ENCODE measurements at places on chromosomes 1 and 21.

DNA sequence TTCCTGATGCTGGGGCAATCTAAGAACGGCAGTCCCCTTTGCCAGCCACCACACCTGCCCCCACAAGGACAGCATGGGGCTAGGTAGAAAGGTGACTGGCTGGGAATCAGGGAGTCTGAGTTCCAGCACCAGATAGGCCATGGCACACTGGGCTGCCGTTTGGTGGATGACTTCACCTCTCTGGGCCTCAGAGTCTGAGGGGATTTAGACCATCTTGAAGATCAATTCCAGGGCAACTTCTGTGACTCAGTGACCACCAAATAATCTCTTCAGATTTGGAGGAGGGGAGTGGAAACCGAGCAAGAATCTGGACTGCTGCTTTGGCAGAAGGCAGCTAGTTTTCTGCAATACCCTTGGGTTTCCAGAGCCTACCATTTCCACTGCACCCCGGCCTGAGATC is 92.1 kb upstream of the EDN2 start:
- DNase-seq, result no peak

DNA sequence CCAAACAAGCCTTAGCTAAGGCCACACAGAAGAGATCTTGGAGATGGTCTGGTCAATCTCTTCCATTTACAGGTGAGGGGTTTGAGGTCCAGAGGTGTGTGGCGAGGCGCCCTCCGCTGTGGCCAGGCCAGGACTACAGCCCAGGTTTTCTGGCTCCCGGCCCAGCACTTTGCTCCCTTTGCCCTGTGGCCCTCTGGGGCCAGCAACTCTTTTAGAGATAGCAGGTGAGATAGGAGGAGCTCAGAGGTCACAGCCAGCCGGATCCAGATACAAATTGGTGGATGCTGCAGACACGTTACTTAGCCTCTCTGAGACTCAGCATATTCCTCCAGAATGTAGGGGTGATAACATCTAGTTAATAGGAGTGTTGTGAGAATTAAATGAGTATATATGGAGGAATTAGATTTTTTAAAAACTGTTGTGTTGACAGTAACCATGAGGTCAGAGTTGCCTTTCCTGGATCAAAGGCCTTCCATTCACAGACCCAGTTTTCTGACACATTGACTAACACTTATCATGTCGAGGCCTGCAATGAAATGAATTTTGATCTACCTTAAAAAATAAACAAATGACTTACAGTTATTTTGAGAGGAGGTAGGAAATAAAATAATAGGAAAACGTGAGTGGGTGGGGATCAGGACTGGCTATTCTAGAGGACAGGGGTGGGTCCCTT is 16.6 kb downstream of the TEX35 start:
- no peak for DNase-seq

DNA sequence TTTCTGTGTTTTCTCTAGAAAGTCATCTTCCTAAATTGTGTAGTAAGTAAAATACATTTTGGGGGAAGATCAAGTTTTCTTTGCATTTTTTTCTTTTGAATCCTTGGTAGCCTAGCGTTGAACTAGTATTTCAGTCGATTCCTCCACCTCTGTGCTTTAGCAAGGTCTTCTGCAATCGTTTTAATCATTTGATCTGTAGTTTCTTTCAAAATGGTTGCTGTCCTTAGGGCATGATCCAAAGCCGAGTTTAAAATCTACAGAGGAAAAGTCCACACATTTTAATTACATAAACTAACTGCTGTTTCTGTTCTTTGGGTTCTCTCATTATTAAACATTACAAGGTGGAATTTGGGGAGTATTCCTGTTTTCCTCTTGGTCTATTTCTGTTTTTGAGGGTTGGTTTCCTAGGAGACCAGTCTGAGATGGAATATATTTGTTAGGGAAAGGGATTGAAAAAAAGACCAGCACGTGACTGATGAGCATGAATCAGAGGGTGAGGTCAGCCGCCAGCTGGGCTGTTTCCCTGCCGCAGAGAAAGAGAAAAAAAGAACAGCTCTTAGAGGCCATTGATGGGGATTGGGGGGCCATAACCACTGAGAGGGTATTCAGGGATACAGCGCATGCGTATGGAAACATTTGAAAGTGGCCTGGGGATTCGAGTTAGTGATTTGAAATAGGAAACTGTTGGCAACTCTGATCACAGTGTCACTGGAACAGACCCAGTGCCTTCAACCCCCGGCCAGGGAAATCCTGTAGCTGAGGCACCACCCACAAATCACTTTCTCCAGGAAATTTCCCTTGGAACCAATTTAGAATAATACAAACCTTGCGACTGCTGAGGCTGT is 40.6 kb downstream of the AKNAD1 start:
- no peak for DNase-seq

- DNase-seq, result no peak
Observed at GRCh38 chr1:246483569-246483933, 23.5 kb downstream of the SMYD3 start.

DNA sequence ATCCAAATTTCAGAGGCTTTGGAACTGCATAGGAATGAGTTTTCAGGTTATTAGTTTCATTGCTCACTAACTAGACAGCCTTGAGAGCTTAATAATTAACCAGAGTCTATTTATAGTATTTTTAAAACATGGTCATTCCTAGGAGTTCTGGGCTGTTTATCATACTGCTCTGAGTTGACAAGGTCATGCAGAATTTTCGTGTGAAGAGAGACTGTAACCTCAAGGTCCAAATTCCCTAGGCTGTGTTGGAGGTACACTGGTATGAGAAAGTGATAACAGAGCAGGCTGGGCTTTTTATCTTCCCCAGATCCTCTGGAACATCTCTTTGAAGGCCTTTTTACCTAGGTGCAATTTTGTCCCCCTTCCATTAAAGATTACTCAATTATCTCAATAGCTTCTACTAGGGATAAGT is 736.3 kb downstream of the LTN1 start:
- DNase-seq, result no peak

DNA sequence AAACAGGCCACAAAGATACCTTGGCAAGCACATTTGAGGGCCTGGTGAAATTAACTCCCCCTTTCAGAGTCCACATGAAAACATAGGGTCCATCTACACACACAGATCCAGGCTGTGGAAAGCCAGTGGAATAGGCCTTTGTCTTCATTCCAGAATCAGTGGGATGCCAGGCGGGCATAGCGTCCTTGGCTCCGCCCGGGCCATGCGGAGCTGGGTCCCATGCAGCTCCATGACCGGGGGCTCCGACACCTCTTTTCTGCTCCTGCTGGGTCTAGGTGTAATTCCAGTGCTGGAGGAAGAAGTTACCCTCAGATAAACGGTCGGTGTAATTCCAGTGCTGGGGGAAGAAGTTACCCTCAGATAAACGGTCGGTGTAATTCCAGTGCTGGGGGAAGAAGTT is 63.6 kb upstream of the COL6A1 start:
- no peak for DNase-seq

DNA sequence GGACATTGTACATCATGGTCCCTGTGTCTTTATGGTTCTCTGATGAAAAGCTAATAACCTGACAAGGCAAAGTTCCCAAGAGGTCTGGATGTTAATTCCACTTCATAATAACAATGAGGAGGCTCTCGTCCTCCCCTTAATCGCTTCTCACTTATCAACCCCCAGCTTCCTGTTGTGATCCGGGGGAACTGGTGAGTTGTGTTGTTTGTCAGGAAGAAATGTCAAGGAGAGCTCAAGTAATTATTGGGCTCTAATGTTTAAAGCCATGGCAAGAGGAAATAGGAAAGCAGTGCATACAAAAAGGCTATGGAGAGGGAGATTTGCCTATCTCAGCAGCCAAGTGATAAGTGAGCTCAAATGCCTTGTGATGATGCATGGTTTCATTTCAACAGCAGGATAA is 42.8 kb upstream of the RASAL2 start:
- DNase-seq, result no peak

GRCh38 chr1:34911465-34911864 is 18.0 kb downstream of the DLGAP3 start:
- DNase-seq, result no peak

DNA sequence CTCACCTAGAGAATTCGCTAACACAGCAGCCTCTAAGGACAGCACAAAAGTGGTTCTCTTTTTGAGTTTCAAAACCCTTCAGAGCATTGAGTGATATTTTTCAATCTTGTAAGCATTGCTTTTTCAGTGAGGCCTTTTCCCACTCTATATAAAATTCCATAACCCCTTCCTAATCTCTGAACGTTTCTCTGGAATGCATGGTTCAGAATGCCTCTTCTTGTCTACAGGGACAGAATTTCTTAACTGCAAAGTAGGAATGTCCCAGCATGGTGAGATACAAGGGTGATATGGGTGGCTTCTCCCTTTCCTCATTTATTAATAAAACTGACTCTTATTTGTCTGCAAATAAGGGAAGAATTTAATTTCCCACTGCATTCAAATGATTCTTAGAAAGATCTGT is 377.9 kb downstream of the LTN1 start:
- DNase-seq, result no peak

GRCh38 chr1:97451944-97452343 is 468.9 kb downstream of the DPYD start:
- no peak for DNase-seq

DNA sequence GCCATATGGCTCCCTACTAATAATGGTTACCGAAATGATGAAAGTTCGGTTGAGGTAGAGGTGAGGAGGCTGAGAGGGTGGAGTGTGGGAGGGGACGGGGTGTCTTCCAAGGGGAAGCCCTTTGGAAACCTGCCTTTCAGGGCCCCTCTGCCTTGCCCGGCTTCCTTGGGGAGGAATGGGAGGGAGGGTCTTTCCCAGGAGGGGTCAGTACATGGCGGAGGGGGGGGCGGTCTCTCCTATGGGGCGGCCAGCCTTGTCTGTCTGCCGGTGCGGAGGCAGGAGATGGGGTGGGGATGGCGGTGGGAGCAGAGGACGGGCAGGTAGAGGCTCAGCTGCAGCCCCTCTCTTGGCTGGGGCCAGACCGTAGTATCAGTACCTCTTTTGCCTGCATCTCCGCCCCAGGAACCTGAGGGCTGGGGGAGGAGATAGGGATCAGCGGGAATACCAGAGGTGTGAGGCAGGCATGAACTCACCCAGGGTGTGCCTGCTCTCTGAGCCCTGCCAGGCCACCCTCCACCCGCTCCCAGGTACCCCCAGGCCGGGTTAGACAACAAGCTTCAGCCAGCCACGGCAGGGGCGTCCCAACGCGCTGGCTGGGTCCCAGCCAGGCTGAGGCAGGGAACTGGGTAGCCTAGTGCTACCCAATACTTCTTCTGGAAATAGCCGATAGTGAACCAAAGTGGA is 79.4 kb upstream of the POU3F1 start:
- DNase-seq, result no peak

DNA sequence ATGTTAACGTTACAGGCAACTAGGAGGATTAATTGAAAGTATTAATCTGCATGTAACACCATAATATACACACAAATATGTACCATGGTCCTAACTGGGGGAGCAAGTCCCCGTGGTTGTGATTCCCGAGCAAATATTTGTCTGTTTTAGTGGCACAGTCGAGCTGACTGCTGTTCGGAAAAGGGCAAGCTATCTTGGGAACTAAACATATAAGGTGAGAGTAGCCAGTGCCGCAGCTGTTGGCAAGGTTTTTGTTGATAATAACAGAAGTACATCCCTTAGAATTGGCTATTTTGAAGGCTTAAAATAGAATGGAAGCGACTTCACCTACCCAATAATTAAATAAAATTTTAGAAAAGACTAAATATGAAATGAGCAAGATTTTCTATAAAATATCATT is 45.5 kb downstream of the UCHL5 start:
- DNase-seq, result no peak

DNA sequence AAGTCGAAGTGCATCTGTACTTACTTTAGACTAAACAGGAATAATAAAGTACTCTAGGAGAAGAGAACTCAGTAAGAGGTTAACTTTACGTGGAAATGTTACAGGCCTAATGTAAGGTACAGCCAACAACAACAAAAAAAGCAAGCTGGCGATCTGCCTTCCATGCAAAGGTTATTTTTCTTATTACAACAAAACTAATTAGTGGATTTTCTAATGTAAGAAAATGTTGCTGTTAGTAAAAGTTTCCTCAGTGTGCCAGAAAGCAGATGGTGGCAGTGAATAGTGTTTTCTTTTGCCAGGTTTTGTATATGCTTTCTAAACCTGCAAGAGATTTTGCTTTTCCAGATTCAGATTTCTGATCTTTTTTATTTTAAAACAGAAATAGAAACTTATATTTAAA is 179.2 kb downstream of the NFIA start:
- no peak for DNase-seq

DNA sequence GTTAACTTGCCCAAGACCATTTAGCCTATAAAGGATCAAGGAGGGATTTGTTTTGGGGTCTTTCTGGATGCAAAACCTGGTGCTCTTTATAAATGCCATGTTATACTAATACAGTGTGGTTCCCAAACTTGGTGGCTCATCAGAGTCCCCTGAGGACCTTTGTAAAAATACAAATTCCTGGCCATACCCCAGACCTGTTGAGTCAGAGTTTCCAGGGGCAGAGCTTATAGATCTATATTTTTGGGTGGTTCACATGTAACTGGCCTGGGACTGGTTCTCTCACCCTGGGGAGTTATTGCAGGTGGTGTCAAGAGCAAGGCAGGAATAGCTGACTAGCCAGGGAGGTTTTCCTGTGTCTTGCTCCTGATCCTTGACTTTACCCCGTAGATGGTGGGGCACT is 136.9 kb upstream of the HNRNPU start:
- no peak for DNase-seq

DNA sequence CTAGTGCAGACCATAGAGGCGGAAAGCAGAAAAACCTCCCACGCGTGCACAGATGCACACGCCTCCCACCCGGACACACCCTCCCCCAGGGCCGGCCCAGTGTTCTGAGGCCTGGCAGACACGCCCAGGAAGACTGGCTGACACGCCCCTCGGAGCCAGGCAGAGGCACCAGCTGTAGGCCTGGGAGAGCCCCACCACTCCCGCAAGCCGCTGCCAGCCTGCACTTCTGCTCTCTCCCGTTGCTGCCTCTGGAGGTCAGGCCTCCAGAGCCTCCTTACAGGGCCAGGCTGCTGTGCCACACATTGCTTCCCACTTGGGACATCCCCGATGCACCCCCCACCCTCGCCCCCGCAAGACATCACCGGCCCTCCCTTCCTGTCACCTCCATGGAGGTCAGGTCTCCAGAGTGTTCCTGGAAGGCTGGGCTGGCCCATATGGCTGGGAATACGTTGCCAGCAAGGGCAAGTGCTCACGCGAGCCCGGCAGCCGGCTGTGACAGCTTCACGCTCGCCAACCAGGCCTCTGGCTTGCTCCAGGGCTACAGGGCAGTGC is 40.4 kb downstream of the CASZ1 start:
- peak; percentile 54 for DNase-seq

GRCh38 chr1:196970182-196970581 is 7.2 kb upstream of the CFHR5 start:
- DNase-seq, result no peak
